Activated CD4-positive, alpha-beta memory T cell treated with anti-CD3 and anti-CD28 coated beads, Interleukin-2, amount 10 ng/mL, durations not matched to agents 7 days and 5 days (primary cell): ENCODE measurements at places on chromosomes 3 and 15.

- no peak for DNase-seq
Observed at GRCh38 chr3:126501736-126502135, 15.8 kb downstream of the UROC1 start.

DNA sequence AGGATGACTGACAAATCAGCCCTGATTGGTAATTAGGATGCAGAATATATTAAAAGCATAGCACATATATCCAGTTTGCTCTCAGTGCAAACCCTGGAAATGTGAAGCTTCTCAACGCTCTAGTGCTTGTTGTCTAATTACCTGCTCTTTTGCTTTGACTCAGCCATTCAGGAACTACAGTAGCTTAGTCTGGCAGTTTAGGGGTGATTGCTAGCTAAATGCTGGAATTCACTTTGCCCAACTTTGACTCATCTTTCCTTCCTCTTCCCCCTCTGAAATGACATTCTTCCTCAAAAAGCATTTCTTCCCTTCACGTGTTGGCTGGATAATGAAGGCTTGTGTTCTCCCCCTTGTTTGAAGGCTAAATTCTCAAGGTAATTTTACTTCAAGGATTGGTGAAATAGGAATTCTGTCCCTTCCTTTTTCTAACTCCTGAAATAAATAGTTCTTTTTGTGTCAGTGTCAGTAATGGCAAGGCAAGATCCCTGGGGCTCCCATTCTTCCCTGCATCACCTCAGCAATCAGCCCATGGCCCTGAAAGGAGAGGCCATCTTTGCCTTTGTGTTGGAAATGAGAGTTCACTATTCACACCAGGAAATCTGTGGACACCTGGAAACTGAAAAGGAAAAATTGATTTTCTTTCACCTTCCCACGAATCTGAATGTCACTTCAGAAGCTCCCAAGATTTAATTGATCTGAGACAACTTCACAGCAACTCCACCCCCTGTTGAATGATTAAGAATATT is 103.6 kb downstream of the ECT2 start:
- DNase-seq: no peak

DNA sequence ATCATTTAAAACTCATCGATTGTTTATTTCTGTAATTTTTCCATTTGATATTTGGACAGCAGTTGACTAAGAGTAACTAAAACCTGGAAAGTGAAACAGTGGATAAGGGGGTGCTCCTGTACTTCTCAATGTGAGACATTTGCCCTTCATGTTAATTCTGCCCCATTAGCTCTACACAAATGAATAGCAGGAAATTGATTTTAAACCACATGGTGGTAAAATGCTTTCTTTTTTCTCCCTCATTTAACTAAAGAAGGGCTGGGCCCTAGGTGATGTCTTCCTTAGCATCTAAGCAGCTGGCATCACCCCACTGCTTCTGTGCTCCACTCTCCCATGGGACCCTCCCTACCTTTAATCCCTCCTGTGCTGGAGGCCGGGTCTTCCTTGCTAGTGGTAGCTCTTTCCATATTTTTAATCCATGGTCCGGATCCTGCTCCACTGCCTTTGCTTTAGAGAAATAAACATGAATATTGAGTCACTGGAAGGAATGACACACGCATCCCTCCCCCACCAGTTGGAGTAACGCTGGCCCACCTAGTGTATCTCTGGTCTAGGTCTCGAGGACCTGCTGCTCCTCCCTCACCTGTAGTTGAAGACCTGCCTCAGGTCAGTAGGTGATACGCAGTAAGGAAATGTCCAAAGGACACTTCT is 30.2 kb upstream of the LAMP3 start:
- no peak for DNase-seq

DNA sequence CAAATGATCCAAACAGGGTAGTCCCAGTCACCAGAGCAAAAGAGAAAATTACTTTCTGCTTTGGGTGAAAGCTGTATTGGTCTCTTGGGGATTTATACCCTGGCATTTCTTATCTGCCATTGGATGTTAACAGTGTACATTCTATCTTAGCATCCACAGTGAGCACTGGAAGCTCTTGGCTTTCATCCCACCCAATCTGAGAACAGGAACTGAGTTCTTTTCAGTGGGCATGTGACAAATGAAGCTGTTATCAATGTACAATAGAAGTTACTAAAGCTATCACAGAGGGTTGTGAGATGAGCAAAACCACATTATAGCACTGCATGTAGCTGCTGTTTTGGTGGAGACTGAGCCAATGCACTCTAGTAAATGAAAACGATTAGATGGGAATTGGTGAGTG is 300.7 kb downstream of the TUSC7 start:
- DNase-seq: no peak

DNA sequence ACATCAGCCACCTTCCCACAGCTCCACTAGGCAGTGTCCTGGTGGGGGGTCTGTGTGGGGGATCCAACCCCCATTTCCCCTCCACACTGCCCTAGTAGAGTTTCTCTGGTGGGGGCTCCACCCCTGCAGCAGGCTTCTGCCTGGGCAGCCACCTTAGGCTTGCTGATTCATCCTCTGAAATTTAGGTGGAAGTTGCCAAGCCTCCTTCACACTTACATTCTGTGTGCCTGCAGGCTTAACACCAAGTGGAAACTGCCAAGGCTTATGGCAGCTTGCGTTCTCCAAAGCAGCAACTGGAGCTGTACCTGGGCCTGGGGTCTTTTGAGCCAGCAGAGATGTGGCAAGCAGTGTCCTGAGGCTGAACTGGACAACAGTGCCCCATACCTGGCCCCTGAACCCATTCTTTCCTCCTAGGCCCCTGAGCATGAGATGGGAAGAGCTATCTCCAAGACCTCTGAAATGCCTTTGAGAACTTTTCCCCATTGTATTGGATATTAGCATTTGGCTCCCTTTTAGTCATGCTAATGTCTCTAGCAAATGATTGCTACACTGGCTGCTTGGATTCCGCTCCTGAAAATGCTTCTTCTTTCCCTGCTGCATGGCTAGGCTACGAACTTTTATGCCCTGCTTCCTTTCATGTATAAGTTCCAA is 32.5 kb downstream of the CPN2 start:
- no peak for DNase-seq

DNA sequence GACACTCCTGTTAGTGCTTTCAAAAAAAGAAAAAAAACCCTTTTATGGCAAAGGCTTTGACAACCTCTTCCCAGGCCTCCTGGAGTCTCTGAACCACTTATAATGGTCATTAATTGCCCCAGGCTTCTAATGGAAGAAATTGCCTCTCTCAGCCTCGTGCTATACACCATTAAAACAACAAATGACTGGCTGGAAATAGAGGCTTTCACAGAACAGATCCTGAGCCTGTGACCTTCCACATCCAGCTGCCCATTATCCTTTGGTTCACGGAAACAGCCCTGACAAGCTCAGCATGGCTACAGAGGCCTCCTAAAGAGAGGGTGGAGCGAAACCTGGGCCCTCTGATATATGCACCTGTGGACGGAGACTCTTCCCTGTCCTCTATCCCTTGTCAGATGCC is 26.8 kb upstream of the MKRN3 start:
- no peak for DNase-seq

DNA sequence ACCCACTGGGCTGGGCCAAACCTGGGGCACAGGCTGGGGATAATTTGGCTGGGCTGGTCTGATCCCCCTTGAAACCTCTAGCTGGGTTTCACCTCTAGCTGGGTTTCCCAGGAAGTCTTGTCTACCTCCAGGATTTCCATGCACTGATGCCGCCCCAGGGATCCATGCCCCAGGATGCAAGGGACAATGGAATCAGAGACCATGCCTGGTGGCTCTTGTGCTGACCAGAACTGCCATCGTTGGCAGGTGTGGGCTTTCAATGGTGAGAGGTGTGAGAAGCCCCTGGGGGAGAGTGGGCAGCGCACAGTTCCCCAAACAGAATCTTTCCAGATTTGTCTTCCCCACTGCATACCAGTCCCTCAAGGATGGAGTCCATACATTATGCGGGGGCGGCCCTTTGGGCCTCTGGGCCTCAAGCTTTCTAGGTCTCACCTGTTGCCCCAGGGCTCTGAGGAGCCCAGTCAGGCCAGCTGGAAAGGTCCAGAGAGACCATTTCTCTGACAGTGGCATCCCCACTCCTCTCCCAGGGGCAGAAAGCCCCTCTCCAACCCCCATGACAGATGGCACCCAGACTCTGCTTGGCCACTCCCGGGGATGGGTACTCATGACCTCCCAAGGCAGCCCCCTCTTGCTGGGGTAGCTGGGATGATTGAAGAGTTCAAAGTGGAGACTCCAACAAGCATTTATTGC is 35.4 kb downstream of the EPHB3 start:
- DNase-seq: no peak

GRCh38 chr3:81485444-81485865 is 276.0 kb downstream of the GBE1 start:
- no peak for DNase-seq

GRCh38 chr15:85691350-85692240 is 103.1 kb downstream of the KLHL25 start:
- DNase-seq: peak; percentile 59

DNA sequence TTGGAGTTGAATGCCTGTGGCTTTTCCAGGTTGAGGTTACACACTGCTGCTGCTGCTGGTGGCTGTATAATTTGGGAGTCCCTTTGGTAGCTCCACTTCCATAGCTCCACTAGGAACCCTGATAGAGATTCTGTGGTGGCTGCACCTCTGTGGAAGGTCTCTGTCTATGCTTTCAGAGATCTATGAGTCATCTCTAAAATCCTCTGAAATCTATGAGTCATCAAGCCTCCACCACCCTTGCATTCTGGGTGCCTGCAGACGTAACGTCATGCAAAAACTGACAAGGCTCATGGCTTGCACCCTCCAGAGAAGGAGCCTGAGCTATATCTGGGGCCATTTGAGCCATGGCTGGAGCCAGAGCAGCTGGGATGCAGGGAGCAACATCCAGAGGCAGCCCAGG is 1037.0 kb upstream of the CFAP20DC start:
- peak; percentile 58 for DNase-seq

DNA sequence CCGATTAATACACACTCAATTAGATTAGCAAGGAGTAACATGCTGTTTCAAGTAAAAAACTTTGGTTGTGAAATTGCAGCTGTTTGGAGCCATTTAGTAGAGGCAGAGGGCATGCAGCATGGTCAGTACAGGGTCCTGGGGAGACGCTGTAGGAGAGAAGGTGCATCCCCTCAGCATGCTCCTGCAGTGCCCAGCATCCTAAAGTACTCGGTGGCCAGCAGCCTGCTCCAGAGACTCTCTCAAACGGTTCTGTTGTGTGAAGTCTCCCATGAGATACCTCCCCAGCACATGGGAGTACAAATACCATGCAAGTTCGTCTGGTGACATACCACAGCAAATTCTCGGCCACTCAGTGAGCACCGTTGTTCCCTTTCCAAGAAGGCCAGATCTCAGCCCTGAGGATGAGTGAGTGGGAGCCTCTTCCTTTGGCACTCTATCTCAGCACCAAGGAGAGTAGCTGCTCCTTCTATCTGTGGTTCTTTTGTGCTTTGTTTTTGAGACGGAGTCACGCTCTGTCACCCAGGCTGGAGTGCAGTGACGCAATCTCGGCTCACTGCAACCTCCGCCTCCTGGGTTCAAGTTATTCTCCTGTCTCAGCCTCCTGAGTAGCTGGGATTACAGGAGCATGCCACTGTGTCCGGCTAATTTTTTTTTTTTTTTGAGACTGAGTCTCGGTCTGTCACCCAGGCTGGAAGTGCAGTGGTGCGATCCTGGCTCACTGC is 72.7 kb downstream of the TJP1 start:
- DNase-seq: no peak

- DNase-seq: peak; percentile 35
Observed at GRCh38 chr15:90419738-90420406, 31.8 kb downstream of the IQGAP1 start.
